Activated naive CD4-positive, alpha-beta T cell treated with anti-CD3 and anti-CD28 coated beads, Interleukin-2, amount 50 U/mL, for 72 hours (primary cell): ENCODE measurements at places on chromosomes 12 and 14.

DNA sequence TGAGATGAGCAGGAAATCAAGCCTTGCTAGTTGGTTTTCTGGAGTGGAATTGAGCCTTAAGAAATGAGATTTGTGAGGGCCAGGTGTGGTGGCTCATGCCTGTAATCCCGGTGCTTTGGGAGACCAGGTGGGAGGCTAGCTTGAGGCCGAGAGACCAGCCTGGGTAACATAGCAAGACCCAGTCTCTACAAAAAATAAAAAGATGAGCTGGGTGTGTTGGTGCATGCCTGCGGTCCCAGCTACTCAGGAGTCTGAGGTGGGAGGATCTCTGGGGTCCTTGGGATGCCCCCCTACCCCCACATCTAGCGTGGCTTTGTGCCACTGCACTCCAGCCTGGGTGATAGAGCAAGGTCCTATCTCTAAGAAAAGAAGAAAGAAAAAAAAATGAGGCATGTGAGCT lies 104.2 kb upstream of the RTL1 start:
- DNase-seq = no peak

- DNase-seq = peak; percentile 76
These were observed 16.6 kb downstream of the FBRSL1 start for GRCh38 chr12:132506328-132507160.

- DNase-seq = no peak
These were observed 523.2 kb upstream of the CCDC196 start for GRCh38 chr14:65962952-65963351.

DNA sequence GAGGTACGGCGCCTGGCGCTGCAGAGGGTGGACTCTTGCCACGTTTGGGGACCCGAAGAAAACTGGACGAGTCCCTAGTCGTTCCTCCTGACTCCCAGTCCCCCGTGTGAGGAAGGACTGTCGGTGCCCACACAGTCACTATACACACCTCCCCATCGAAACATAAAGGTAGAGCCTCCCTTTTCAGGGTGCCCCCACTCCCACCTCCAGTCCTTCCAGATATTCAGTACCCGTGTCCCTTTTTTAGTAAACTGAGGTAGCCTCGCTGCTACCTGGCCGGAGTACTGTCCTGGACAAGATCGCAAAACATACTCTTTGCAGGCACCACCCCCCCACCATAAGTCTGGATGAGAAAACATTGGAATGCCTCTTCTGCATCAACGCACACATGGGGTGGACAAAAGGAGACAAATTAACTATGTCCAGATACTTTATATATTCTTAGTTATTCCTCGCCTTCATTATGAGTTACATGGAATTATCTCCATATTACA lies 610 bp upstream of the KMT2D start:
- DNase-seq = no peak

DNA sequence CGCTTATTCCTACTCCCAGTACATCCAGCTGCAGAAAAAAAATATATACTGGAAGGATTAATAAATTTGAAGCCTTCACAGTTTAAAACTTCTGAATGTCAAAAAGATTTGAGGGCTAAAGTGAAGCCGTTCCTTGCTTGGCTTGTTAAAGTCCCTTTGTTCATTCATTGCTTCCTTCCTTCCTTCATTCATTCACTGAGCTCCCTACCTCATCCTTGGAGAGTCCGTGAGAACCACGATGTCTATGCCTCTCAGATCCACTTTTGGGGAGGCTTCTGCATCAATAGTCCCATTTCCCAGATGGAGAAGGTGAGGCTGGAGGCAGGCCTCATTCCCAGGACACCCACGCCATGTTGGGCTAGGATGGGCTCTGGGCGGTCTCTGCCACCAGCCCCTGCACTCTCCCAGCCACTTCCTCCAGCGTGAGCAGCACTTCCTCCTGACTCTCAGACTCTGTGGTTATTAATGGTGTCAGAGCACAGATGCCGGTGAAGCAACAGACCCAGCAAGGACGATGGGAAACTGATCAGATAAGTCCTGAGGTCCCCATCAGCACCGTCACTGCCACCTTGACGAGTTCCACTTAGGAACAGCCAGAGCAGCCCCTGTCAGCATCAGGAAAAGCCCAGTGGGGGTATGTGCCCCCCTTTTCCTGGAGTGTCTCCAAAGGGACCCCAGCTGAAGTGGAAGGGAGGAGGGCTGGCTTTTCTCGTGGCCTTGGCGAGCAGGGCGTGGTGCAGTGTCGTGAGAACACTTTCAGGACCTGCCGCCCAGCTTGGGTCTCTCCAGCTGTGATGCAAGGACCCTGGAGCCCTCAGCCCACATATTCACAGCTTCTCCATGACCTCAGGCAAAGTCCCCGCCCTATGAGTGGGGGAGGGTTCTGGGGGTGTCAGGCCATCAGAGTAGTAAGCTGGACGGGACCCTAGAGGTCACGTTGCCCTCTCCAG lies 21.2 kb downstream of the ASB2 start:
- DNase-seq = no peak

- DNase-seq = no peak
These were observed 713 bp upstream of the FBXL14 start for GRCh38 chr12:1595026-1595561.

- no peak for DNase-seq
These were observed 410.3 kb downstream of the SLC6A15 start for GRCh38 chr12:84502180-84502860.

DNA sequence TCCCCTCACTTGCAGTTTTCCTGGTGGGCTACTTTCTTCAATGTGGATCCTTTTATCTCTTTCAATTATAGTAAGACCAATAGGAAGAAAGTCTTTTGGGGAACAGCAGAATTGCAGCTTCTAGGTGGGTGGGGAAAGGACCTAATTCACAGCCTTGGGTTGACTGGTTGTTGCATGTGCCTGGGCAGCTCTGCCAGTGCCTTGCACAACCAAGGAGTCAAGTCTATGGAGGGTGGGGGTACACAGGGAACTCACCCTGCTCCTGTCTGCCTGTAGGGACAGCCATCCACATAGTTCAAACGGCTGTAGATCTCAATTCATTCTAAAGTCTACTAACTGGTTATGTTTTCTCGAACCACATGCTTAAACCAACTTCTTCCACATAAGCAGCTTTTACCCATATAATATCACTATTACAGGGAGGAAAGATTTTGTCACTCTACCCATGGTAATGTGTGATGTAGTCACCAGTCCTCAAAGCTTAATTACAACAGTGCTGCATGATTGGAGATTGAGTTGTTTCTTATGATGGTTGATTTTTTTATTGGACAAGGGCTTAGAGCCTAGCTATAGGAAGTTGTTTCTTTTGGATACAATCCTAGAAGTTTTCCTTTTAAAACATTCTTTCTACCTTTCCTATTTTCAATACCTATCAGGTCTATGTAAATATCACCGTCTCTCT lies 117.7 kb upstream of the FRMD6 start:
- no peak for DNase-seq

DNA sequence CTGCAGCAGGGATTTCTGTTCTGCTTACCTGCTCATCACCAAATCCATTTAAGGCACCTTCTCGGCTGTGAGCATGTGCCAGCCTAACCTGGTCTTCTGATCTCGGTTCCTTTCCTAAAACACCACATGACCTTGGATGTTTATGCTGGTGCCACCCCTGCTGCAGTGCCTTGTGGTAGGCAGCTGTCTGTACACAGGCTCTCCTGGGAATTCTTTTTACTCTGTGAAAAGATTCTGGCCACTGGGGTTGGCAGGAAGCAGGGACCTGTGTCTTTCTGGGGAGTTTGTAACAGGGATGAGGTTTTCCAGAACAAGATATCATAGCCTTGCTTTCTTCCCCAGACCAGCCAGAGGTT lies 10.4 kb upstream of the PLEKHG3 start:
- DNase-seq = no peak

GRCh38 chr14:101037021-101037817 lies 133.7 kb upstream of the RTL1 start:
- no peak for DNase-seq
